Regular cardiac myocyte (primary cell): ENCODE measurements at places on chromosomes 6 and 20. TPM values are rescaled to one million over a fixed set of nuclear protein-coding genes. Genes with fewer than 3 reads are reported as not detected.

OXT gene
- total RNA-seq: not detected in 2 replicates

LRFN2 gene
- total RNA-seq: not detected in 2 replicates

MYLK2 gene
- under 0.01 and 0.19 TPM in 2 replicates for total RNA-seq

DSP gene
- 17.4 and 27.3 TPM in 2 replicates for total RNA-seq

RTN4IP1 gene
- 4.8 and 12.3 TPM in 2 replicates for total RNA-seq

TNNC2 gene
- 0.56 TPM in 1 of 2 replicates, not detected in the other for total RNA-seq

CST5 gene
- total RNA-seq: not detected in 2 replicates

FUT9 gene
- total RNA-seq: not detected in 2 replicates

TMC2 gene
- total RNA-seq: not detected in 2 replicates

CFAP206 gene
- total RNA-seq: 0.38 and 1.4 TPM in 2 replicates

SCUBE3 gene
- 26.5 and 132 TPM in 2 replicates for total RNA-seq

SMLR1 gene
- 0.19 TPM in 1 of 2 replicates, not detected in the other for total RNA-seq

TRAPPC3L gene
- total RNA-seq: under 0.01 and 0.19 TPM in 2 replicates

FAM50B gene
- total RNA-seq: 6.8 and 10.4 TPM in 2 replicates

PLTP gene
- 4.0 and 23.4 TPM in 2 replicates for total RNA-seq

JPH2 gene
- 0.96 and 2.5 TPM in 2 replicates for total RNA-seq

CLVS2 gene
- total RNA-seq: not detected in 2 replicates

MC3R gene
- not detected in 2 replicates for total RNA-seq

TNXB gene
- total RNA-seq: 3.6 and 10.4 TPM in 2 replicates

SYNDIG1 gene
- total RNA-seq: 0.58 and 1.4 TPM in 2 replicates

IRF4 gene
- total RNA-seq: 0.19 and 0.28 TPM in 2 replicates

CD24 gene
- 12.3 and 16.6 TPM in 2 replicates for total RNA-seq

BNIP5 gene
- not detected in 2 replicates for total RNA-seq

APOBEC2 gene
- not detected in 2 replicates for total RNA-seq

ABHD16B gene
- total RNA-seq: not detected in 2 replicates

ULBP1 gene
- total RNA-seq: under 0.01 TPM in 2 replicates

COX7A2 gene
- total RNA-seq: 184 and 213 TPM in 2 replicates

TLDC2 gene
- not detected in 2 replicates for total RNA-seq

SEC63 gene
- total RNA-seq: 18.6 and 24.0 TPM in 2 replicates

HLA-DQA1 gene
- not detected in 2 replicates for total RNA-seq

COL9A1 gene
- total RNA-seq: not detected in 2 replicates

OLIG3 gene
- not detected in 2 replicates for total RNA-seq

DOP1A gene
- total RNA-seq: 28.0 and 35.8 TPM in 2 replicates

TCP11 gene
- total RNA-seq: 0.19 and 0.56 TPM in 2 replicates

SLC26A8 gene
- not detected in 2 replicates for total RNA-seq

PTCRA gene
- 0.19 TPM in 1 of 2 replicates, not detected in the other for total RNA-seq

COL10A1 gene
- total RNA-seq: under 0.01 TPM in 1 of 2 replicates, not detected in the other

SLC22A16 gene
- total RNA-seq: under 0.01 TPM in 1 of 2 replicates, not detected in the other

HDGFL1 gene
- total RNA-seq: not detected in 2 replicates

SRXN1 gene
- total RNA-seq: 62.1 and 64.3 TPM in 2 replicates

KCNK16 gene
- not detected in 2 replicates for total RNA-seq
